ENCODE measurements at places on chromosomes 12 and 14.

- no peak for DNase-seq
These were observed 198.3 kb upstream of the AMIGO2 start for GRCh38 chr12:47277972-47278448.

DNA sequence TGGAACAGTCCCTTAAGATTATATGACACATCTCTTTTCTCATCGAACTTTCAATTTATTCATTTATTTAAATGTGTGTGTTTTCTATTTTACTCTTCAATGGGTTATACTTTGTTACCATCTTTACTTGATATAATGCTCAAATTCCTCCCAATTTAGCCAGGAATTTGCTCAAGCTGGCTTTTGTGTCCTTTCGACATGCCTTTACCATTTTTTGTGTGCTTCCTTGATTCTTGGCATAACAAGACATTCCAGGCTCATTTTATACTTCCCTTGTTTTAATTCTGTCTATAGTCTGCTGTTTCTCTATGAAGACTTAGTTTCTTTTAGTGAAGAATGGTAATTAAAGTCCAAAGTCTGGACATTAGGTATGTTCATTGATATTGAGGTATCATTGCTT is 315.8 kb downstream of the AEBP2 start:
- DNase-seq = no peak

DNA sequence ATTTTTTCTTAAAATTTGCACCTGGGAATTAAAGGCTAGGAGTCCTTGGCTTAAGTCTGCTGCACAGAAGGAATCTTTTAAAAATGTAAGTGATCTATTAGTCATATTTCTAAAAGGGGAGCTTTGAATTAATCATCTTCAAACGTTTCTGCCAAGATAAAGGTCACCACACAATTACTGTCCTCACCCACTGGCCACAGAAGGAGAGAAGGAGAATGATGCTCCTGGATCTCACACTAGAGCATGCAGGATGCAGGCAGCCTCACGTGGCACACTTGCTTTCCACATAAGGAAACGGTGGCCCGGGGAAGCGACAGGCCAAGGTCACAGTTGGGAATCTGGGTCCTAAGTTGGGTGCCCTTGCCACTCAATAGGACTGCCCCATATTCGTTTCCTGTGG is 16.9 kb downstream of the PLEKHG7 start:
- DNase-seq = no peak

GRCh38 chr14:103108749-103109207 is 14.3 kb downstream of the EXOC3L4 start:
- DNase-seq = no peak

- no peak for DNase-seq
These were observed 91.5 kb downstream of the CPNE8 start for GRCh38 chr12:38813923-38814322.

GRCh38 chr12:109721276-109721675 is 7.7 kb downstream of the FAM222A start:
- no peak for DNase-seq

DNA sequence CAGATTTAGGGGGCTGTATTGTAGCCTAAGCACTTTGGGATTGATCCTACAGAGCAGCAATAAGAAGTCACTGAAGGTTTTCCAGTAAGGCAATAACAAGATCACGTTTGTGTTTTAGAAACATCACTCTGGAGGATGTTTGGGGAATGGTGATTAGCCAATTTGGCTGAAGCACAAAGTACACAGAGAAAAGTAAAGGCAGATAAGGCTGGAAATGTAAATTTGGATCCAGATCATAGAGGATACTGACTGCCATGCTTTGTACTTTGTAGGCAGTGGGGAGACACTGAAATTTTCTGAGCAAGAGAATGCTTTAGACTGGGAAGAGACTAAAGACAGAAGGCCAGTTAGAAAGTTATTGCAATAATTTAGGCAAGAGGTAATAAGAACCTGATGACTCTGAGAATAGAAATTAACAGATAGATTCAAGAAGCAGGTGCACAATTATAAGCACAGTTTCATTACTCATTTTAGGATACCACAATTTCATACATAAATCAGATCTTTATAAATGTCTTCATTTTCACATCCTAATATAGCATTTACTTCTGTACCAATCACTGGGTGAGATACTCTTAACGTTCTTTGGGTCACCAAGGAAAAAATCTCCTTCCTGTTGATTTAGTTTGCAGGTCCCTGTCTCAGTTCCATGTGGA is 314.5 kb upstream of the GARIN6 start:
- DNase-seq = no peak

DNA sequence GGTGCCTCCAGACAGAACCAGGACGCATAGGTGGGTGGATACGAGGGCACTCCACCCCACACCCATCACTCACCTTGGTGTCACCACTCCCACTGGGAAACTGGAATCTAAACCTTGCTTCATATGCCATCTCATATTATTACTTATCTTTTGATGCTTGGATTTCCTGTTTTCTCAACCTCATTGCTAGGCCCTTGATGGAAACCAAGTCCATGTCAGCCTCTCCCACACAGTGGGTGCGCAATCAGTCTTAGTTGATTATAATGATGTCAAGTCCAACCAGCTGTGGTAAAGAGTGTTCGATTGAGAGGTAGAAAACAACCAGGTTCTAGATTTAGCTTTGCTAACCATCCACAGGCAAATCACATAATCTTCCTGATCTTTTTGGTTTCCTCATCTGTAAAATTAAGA is 584 bp upstream of the DDHD1 start:
- DNase-seq = no peak

GRCh38 chr14:64410084-64410774 is 22.1 kb downstream of the MTHFD1 start:
- DNase-seq = no peak
